Left hindlimb (tissue), 1 donor: ENCODE measurements at places on chromosomes 6 and 20.

- DNase-seq, result no peak
These were observed 38.7 kb upstream of the THEMIS start for GRCh38 chr6:127939442-127940066.

DNA sequence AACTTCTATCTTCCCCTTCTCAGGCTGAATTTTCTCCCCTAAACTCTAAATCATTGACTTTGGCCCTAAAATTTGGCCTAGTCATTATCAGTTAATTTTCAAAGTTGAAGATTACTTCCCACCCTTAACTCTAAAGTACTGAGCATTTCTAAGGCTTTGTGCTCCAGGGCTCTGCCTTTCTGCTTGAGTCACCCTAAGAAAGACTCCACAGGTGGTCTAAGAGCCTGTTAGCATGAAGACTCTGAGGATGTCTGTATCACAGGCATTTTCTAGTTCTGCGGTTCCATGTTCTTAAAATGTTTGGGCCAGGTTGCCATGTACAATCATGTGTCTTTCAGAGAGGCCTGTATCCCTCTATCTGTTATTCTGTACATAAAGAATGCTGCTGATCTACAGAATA, 808.1 kb upstream of the MANEA start:
- no peak for DNase-seq

- no peak for DNase-seq
These were observed 424.4 kb upstream of the MARCKS start for GRCh38 chr6:113432521-113433334.

GRCh38 chr6:120903836-120904235, 430.4 kb downstream of the TBC1D32 start:
- no peak for DNase-seq

DNA sequence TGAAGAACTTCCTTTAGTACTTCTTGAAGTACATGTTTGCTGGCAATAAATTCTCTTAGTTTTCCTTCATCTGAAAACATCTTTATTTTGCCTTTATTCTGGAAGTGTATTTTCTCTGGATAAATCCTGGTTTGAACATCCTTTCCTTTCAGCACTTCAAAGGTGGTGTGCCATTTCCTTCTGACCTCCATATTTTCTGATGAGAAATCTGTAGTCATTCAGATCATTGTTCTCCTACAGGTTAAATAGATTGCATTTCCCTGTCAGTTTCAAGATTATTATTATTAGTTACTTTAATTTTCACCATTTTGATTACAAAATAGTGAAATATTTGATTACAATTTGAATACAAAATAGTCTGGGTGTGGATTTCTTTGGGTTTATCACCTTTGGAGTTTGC, 134.5 kb downstream of the CDH26 start:
- no peak for DNase-seq

DNA sequence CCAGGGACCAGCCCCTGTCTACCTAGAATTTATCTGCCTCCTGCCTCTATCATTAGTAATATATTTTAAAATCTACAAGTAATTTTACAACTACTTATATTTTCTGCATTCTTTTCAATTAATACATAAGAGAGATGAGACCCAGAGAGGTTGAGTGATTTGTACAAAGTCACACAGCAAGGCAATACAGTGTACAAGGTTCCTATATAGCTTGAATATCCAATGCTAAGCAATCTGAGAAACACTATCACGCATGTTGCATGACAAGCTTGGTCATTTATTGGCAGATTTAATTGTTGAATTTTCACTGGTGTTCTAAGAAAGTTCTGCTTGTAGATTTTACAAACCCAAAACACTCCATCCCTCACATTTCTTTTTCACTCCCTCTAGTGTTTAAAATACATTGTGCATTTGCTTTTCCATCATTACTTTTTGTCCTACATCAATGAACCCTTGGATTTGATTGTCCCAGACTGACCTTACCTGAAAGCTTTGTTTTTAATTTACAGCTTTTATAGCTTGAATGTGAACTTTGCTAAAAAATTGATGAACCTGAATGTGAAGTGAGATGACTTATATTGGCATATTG, 520.9 kb upstream of the CITED2 start:
- DNase-seq, result no peak

DNA sequence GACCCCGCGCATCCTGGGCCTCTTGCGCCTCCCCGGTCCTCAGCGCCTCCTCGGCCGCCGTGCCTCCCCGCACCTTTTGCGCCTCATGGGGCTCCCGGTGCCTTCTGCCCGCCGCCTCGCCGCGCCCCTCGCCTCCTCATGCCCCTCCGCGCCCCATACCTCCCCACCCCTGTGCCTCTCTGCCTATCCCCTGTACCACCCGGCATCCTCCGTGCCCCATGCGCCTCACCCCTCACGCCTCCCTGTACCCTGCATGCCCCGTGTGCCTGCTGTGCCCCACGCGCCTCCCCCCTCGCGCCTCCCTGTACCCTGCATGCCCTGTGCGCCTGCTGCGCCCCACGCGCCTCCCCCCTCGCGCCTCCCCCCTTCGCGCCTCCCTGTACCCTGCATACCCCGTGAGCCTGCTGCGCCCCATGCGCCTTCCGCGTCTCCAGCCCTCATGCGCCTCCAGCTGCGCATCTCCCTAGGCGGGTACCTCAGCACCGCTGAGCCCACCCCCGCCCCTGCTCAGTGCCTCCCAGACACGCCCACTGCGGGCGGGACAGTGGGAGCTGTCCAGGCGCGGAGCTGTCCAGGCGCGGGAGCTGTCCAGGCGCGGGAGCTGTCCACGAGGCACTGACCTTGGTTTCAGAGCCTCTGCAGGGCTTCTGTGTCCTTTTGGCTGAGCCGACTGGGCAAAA, 37.1 kb downstream of the IGF2R start:
- DNase-seq, result peak; percentile 86

- no peak for DNase-seq
These were observed at the start of gene SEL1L2 for GRCh38 chr20:13990465-13990864. TSS of gene SEL1L2 (minus strand) at chr20:13990614. CDS start at chr20:13990534, 80 bp downstream.

DNA sequence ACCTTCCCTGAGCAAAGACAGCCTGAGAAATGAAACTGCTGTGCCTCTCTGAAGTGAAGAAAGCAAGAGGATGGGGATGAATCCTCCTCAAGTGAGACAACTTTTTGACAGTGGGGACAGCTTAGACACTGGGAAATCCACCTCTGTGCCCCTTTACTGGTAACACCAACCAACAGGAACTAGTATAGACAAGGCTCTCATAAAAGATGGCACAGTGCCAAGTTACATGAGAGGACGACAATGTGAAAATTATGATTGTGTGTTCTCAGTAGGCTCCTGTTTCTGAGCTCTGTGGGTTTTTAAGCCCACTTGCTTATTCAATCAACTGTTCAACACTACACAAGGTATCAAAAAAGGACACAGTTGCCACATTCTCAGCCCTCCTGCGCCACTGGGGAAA, 41.6 kb upstream of the LYRM2 start:
- DNase-seq, result no peak

GRCh38 chr6:90536520-90536919, 50.4 kb downstream of the MAP3K7 start:
- no peak for DNase-seq
